ENCODE measurements at places on chromosomes 1 and 21. TPM values are rescaled to one million over a fixed set of nuclear protein-coding genes. Genes with fewer than 3 reads are reported as not detected.
A peak's percentile ranks its signal among the peaks of the same experiment; 100 is the strongest.

Gene DISC1
- 3.8 TPM for total RNA-seq

Gene KCNK1
- total RNA-seq = 3.3 TPM

Gene KCNC4
- total RNA-seq = 2.5 TPM

- DNase-seq = peak; percentile 56
Observed at GRCh38 chr1:9239622-9240401, 5.2 kb downstream of the H6PD start.

DNA sequence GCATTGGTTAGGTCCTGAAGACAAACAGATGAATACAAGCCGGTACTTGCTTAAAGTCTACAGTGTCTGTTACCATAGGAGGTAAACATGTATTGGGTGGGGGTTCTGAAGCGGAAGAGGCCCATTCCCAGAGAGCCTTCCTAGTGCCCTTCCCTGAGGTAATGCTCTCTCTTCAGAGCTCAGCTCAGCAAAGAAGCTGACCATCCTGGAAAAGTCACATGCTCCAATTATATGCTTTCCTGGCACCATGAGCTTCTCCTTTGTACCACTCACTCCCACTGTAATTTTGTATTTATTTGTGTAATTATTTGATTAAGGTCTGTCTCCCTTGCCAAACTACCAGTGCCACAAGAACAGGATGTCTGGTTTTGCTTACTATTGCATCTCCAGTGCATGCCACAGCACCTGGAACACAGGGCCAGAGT, 42.0 kb downstream of the RAB3B start:
- no peak for DNase-seq

DNA sequence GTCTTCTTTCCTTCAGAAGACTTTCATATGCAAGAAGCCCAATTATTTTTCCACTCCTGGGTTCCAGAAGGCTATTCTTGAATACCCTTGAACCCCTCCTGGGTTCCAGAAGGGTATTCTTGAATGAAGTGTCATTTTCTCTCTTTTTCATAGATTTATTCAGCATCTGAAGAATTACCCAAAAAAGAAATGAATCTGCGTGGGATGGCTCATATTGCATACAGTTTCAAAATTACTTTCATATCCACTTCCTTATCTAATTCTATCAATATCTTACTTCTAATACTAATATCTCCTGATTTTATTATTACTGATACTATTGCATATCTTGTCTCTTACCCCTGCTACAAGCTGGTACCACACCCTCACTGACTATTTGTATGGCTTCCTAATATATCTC, 22.6 kb upstream of the RABGAP1L start:
- no peak for DNase-seq

DNA sequence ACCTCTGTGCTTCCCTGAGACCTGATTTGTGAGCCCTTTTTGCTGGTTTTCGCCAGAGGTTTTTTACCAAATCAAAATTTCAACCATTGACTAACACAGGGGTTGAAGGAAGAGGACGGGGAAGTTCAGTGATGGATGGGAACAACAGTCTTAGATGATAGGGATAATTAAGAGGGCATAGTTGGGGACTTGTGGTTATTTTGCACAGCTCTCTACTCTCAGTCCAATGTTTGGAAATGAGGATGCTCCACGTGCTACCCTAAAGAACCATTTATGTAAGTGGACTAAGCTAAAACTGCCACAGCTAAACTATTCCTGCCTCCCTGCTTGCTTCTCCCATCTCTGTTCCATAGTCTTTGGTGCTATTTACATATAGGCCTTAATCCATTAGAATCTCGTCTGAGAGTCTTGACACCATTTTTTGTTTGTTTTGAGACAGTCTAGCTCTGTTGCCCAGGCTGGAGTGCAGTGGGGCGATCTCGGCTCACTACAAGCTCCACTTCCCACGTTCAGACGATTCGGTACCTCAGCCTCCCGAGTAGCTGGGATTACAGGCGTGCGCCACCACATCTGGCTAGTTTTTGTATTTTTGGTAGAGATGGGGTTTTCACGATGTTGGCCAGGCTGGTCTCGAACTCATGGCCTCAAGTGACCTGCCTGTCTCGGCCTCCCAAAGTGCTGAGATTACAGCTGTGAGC, 684 bp upstream of the MCL1 start:
- DNase-seq = no peak

DNA sequence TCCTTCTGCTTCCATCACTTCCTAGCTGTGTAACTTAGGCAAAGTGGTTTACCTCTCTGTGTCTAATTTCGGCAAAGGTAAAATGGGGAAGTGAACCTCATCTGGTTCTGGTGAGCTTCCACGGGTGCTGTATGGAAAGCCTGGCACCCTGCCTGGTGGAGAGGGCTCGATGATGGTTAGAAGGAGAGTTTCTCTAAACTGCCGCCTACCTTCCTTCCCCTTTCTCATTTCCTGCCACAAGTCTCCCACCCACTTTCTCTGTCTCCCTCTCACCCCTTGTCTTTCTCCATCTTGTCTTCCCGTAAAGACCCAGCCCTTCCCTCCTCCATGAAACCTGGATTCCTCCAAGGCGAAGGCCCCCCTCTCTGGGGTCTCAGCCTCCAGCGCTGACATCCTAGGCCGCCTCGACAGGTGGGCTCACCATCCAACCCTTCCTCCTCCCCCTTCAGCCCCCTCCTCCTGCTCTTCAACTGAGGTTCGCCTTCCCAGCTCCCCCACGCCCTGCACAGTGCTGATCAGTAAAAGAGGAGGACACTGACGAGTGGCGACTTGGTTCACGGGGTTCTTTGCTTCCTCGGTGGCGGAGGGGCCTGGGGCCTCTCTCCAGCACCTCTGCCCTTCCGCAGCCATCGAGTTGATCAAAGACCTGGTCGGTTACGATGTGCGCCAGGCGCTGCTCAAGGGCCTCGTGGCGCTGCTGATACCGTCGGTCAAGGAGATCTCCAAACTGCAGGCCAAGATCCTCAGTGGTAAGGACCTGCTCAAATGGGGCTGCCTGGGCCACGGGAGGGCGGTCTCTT, 7.3 kb downstream of the RNU5D-1 start:
- no peak for DNase-seq

- no peak for DNase-seq
Observed at GRCh38 chr1:192311281-192311680, 5.5 kb upstream of the RGS21 start.

GRCh38 chr21:42336054-42336453, 14.7 kb downstream of the TFF2 start:
- peak; percentile 3 for DNase-seq

DNA sequence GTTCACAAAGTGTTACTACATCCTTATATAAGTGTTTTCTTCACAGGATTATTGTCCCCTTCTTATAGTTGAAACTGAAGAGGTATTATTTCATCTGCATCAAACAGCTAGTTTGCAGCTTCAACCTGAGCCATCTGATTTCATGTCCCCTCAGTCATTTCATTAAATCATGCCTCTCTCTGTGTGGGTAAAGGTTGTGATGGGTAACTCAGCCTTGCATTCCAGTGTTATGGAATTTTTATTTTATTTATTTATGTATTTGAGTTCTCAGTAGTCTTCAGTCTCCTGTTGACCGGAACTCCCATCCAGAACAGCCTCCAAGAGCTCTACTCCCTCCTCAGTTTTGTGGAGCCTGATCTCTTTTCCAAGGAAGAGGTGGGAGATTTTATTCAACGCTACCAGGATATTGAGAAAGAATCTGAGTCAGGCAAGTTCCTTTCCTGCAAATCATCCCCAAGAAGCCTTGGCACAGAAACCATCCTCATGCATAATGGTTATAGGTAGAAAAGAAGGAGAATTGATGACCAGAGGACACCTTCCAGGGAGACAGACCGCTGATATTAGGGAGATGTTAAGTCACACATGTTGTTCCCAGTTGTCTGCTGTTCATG, 21.8 kb downstream of the CHD1L start:
- no peak for DNase-seq

GRCh38 chr1:168273575-168273974, 7.1 kb upstream of the TBX19 start:
- no peak for DNase-seq

GRCh38 chr21:45821315-45821962, 160.1 kb upstream of the COL6A1 start:
- no peak for DNase-seq

DNA sequence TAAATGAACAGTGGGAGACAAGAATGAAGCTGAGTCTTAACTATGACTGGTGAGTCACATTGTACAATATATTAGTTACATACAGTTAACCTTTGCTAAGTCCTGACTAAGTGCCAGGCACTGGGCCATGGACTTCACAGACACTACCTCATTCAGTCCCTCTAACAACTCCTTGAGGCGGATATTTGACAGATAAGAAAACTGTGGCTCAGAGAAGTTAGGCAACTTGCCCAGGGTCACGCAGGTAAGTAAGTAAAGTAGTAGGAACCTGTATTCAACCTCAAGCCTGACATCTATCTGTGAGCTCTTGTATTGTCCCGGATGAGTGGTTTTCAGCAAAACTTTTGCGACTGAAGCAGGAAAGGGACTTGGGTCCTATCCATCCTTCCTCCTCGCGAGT, 62.1 kb downstream of the GNG12 start:
- DNase-seq = no peak

DNA sequence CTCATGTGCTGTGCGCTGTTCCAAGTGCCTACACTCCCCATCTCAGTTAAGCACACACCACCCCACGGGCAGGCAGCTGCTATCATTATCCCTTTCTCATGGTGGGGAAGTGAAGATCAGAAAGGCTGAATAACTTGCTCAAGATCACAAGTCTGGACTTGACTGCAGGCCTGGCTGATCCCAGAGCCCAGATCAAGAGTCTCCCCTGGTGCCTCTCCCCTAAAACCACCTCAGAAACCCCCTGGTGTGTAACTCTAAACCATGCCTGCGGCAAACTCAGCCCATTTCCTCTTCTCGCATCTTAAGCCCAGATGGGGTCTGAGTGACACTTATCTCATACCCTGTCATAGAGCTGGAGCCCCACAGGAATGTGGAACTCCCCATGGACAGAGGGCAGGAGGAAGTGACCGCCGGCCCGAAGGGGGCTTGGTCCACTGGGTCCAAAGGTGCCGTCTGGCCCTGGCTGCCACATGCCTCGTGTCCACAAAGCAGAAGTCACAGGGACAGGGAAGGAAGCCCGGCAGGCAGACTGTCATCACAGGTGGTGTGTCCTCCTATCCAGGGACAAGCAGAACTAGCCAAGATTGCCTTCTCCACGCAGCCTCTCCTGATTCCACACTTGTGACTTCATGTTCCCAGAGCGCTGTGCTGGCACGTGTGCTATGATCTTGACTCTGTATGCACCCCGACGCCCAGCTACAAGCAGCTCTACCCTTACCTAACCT, 92.1 kb downstream of the SYF2 start:
- peak; percentile 52 for DNase-seq
